ENCODE measurements at places on chromosomes 12 and 14.

DNA sequence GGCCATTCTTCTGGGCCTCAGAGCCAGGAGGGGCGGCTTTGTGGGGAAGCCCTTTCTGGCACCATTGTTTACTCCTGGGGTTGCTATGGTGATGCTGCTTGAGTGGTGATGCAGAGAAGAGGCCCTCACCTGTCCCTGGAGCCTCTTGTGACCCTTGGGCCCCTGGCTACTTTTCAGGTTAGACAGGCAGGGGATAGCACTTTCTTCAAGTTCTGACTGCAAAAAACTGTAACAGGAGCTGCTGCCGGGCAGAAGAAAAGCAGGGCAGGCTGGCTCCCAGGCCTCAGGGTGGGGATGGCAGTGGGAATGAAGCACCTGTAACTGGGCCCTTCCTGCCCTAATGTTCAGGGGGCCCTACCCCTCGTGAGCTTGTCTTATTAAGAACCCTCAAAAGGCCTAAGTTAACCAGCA lies at the start of gene TEX52:
Gene TEX52 (minus strand): TSS at position 19 of the 411 bp plus-strand sequence. CDS start 13 bp downstream, at position 6.
- no peak for DNase-seq

DNA sequence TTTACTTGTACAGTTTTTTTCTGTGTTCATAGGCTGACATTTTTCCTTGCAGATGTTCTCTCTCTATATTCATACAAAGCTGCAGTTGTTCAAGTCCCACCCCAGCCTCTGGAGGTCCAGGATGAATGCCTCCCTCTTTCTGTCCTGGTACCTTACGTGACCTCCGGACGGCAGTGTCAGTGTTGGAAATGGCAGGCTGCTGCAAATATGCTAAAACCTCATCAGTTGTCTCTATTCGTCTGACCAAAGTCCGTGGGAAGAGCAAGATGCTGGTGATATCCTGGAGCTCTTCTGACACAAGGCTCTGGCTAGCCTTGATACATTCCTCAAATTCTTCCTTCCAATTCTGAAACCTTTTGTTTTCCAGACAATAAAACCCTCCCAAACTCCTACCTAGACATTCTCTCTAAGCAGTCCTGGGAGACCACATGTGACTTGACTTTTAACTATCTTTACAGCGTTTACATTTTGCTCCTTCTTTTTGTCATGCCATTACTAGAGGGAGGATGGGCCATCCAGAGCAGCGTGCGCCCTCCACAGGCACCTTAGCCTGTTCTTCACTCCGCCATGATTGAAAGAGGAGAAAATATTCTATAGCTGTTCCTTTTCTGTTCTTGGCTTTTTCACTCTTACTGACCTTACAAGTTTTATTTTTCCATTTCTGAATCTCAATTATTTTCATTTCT lies 143.6 kb downstream of the RGS6 start:
- no peak for DNase-seq

GRCh38 chr12:103819892-103820291 lies 21.1 kb downstream of the NT5DC3 start:
- no peak for DNase-seq

GRCh38 chr14:68409387-68409786 lies 383.5 kb downstream of the ZFP36L1 start:
- DNase-seq = no peak

GRCh38 chr14:24909523-24910302 lies 140.2 kb downstream of the STXBP6 start:
- no peak for DNase-seq

GRCh38 chr12:103820361-103820760 lies 20.7 kb downstream of the NT5DC3 start:
- DNase-seq = no peak

DNA sequence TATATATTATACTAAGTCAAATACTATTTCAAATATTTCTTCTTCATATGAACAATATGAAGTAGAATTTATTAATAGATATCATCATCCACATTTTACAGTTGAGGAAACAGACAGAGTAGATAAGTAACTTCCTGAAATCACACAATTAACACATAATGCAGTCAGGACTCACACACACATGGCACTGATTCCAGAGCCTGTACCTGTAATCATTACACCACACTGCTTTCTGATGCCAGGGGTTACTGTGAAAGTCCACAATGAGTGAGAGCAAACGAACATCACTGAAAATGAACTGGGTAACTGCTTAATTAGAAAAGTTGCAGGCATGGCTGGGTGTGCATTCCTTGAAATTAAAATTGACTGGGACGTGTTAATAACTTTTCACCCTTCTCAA lies 169.3 kb upstream of the IFNG-AS1 start:
- DNase-seq = no peak

- DNase-seq = no peak
These were observed 106.6 kb upstream of the NCOR2 start for GRCh38 chr12:124673801-124674617.

DNA sequence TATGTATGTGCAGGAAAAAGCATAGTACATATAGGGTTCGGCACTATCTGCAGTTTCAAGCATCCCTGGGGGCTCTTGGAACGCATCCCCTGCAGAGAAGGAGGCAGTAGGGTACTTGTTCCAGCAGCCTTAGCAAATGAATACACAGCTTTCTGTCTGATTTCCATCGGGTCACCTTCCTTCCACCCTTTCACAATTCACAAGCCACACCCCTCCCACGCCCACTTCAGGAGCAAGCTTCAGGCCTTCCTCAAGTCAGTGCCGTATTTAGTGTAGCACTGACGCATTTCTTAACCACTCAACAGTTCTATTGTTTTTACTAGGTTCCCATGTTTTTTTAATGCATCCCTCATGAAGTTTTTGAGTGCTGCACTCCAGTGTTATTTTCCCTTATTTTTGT lies 64.2 kb downstream of the CLMN start:
- no peak for DNase-seq

DNA sequence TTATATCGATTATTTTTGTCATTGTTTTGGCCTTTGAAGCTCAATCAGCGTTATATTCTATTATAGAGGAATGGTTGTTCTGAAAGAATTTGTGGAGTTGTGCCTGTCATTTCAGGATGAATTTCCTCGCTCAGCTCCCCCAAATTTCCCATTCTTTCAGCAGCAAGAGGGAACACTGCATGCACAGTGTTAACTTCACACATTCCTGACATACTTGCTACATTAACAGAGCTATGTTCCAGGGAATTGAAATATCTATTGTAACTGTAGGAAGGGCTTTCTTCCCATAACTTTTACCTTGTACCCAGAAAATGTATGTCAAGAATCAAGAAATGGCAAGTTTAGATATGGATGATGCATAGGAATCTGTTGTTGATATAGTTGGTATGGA lies 379.0 kb downstream of the LRIG3 start:
- DNase-seq = no peak

- DNase-seq = peak; percentile 2
These were observed 40.9 kb downstream of the TSHR start for GRCh38 chr14:80996049-80996901.

GRCh38 chr14:33349871-33350270 lies 411.2 kb downstream of the NPAS3 start:
- no peak for DNase-seq

All from activated CD4-positive, alpha-beta T cell treated with anti-CD3 and anti-CD28 coated beads, Interleukin-2, amount 50 U/mL, for 1 hour (primary cell).